ENCODE measurements at places on chromosomes 2 and 18. TPM values are rescaled to one million over a fixed set of nuclear protein-coding genes. Genes with fewer than 3 reads are reported as not detected.

ZEB2 gene
- total RNA-seq = 32.3 TPM

CFAP210 gene
- total RNA-seq = not detected

REG1B gene
- not detected for total RNA-seq

MTLN gene
- 108 TPM for total RNA-seq

Measured in RPMI7951 (cell line).